T-helper 1 cell (primary cell): ENCODE measurements at places on chromosomes 6 and 20.
A peak's percentile ranks its signal among the peaks of the same experiment; 100 is the strongest.

DNA sequence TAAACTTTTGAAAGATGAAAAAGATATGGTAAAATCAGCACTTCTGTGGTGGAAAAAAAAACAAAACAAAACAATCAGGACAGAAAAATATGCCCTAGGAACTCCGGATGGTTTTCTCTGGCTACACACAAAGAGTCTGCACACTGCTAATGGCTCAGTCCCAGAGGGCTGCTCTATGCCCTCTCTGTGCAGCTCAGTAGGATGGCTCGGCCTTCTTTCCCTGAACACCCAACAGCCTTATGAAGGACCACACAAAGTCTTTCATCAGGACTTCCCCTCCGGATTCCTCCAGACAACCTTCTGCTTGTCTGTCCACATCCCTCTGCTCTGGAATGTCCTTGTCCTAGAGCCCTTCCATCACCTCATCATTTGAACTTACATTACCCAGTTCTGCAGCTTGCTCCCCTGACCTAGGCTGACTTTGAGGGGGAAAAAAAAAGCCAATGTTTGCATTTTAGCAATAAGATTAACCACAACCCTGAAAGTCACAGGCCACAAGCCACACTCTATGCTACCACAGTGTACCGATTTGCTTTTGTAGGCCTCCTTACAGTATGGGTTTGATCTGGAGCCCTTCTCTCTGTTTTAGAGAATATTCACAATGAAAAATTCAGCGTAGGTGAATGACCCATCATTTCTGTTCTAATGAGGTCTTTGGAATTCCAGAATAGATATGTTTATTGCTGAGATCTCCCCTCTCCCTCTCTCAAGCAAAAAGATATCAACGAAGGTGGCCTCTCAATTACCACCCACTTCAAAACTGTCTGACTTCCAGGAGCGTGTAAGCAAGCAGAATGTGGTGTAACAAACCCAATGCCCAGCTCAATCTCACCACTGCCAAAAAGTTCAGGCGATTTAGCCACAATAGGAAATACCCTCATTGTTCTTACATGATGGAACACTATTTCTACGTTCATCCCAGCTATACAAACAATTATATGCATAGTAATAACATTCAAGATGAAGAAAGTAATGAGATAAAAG is 164.0 kb downstream of the GMDS start:
- DNase-seq = no peak

- DNase-seq = no peak
These were observed 17.7 kb upstream of the STX16 start for GRCh38 chr20:58633161-58634053.

GRCh38 chr20:2759143-2759542 is 41.3 kb downstream of the CPXM1 start:
- DNase-seq = no peak

DNA sequence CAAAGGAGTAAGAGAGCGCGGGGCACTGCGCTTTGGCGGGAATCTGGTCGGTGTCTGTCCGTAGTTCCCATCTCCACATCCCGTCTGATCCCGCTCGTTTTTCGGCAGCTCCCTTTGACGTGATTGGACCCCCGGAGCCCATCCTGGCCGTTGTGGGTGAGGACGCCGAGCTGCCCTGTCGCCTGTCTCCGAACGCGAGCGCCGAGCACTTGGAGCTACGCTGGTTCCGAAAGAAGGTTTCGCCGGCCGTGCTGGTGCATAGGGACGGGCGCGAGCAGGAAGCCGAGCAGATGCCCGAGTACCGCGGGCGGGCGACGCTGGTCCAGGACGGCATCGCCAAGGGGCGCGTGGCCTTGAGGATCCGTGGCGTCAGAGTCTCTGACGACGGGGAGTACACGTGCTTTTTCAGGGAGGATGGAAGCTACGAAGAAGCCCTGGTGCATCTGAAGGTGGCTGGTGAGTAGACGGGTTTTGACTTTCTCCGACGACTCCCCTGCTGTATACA is 1.4 kb downstream of the BTN1A1 start:
- DNase-seq = peak; percentile 17

DNA sequence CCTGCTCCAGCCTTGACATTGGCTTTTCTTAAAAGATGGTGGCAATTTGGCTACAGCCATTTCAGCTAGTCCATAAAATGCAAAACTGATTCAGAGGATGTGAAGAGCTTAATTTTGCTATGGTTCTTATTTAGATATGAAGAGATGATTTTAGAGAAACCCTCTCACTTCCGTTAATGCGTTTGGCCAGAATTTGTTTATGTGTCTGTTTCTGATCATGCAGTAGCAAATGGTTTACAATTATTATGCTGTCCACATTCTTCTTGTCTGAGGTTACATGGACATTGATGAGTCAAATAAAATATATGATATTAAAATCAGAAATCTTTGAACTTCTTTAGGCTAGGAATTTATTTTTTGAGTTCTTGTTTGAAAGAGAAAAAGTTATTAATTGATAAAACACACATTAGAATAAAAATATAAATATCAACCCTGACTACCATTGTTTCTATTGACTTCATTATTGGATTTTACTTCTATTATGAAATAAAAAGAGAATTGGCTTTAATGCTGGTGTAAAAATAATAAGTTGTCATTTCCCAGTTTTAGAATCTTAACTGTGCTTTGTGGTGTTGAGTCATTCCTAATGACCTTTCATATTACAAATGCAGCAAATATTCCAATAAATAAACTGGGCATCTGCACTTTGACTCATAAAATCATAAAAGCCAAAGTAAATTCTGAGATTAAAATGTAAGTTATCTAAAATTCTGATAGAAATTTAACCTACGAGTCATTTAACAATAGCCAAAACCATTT is 1286.0 kb upstream of the GJE1 start:
- DNase-seq = no peak

- DNase-seq = no peak
These were observed 15.8 kb upstream of the GPR63 start for GRCh38 chr6:96853083-96853482.

DNA sequence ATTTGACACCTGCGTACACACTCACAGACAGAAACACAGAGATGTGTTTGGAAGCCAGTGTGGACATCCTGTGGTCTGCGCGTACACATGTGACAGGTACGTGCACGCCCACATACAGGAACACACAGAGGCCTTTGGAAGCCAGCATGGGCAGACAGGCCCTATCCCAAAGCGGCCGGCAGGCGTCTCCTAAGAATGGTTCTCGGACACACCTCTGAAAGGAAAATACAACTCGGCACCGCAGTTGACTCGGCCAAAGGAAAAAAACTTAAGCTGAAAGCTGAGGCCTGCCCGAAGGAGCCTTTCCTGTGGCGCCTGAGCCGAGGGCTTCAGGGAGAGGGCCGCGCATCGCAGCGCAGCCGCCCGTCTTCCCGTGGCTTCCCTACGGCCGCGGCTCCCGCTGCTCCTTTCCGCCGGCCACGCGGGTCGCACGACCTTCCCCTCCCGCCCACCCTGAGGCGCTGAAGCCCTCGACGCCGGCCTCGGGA is 1.4 kb upstream of the CEP43 start:
- DNase-seq = peak; percentile 31

DNA sequence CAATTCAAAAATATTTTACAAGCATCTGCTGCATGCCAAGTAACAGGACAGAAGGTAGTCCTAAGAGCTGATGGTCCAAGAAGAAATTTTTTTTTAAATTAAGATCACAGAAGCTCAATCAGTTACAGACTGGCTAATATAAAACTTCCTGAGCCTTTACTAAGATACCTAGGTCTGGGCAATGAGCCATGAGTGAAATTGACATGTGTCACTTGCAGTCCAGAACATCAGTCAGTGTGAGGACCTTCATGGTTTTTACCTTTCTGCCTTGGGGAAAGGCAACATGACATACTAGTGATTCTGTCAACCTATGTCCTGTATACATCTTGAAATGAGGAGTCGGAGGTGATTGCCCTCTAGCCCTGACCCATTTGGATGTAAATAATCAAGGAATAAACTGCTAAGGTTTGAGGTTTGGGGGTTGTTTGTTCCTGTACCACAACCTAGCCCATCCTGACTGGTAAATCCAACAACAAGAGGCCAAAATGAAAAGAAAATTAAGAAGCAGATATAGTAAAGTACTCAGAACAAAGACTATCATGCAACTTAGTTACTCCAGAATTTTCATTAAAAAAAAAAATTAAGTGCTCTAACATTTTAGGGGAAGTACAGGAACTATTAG is 70.0 kb downstream of the CNKSR3 start:
- DNase-seq = no peak

DNA sequence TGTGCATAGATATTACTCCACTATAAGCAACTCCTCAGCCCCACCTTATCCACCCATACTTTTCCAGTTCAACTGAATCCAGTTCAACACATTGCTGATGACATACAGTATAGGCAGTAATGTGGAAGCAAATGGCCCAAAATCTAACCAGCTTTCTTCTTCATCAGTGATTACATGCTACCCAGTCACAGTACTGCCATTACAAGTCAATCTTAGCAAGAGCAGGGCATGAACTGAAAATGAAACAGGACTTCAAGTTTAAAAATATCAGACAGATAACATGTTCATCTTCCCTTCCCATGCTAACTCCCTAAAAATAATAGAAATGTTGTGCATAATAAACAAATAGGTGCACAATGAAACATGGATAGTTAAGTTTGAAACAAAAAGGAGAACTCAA is 19.2 kb downstream of the RRAGD start:
- no peak for DNase-seq

DNA sequence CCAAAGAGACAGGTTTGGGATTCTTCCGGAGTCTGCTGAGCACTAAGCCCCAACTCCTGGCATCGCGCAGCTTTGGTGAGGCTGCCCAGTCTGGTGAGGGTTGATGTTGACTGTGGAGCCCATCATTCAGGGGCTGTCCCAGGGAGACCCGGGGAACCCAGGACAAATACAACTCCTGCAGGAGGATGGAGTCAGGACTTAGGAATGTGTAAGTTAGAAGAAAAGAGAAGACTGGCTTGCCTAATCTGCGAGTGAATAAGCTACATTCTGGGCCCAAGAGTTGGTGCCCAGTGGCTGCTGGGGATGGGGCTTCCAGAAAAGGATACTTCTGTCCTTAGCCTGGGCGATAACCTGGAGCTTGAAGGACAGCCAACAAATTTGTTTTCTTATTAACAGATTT is 47.9 kb downstream of the STK35 start:
- DNase-seq = no peak

DNA sequence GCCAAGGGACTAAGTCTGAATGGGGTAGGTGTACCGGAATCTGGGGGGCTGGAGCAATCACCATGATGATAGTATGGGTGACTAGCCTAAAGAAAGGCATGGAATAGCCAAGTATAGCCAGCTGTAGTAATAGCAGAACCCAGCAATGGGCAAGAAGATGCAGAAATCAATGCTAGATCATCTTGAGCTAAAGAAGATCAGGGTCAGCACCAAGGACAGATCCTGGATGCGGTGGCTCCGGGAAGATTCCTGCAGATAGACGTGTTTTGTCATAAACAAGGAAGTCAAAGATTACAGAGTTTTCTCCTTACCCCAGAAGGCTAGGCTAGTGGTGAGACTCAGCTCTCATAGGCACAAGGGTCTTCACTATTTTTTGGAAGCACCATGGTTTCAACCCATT is 561.6 kb upstream of the CHD6 start:
- DNase-seq = no peak

DNA sequence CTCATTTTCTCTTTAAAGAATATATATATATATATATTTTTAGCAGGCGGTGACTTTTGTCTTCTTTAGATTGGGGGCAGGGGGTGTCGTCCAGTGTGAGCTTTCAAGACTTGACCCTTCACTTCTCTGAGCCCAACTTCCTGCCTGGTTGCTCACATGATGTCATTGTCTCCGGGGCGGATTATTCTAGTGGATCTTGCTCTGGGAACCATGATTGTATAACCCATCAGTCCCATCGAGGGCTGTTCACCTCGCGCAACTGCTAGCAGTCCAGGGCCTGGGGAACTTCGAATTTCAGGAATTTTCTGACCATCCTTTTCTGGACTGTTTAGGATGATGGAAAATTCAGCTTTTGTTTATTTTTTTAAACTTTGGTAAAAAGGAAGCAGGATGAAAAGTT is 1.0 kb downstream of the IGF2R start:
- DNase-seq = no peak

DNA sequence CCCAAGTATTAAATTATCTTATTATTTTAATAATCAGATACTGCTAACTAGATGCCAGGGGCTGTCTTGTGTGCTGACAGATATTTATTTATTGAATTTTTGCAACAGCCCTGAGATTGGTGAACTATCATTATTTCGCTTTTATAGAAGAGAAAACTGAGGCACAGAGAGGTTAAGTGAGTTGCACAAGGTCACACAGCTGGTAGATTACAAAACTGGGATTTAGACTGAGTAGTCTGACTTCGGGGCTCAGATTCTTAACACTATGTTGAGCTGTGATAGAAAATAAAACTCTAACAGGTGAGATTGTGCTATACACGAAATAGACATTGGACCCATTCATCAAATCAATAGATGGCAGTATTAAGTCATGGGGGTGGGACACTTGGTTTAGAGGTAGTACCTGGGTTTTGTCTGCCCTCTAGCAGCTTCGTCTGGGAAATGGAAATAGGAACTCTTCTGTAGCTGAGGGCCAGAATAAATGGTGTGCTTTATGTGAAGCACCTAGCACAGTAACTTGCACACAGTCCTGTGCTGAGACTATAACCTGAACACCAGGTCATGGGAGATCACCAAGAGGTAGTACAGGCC is 113.4 kb downstream of the B3GAT2 start:
- no peak for DNase-seq

DNA sequence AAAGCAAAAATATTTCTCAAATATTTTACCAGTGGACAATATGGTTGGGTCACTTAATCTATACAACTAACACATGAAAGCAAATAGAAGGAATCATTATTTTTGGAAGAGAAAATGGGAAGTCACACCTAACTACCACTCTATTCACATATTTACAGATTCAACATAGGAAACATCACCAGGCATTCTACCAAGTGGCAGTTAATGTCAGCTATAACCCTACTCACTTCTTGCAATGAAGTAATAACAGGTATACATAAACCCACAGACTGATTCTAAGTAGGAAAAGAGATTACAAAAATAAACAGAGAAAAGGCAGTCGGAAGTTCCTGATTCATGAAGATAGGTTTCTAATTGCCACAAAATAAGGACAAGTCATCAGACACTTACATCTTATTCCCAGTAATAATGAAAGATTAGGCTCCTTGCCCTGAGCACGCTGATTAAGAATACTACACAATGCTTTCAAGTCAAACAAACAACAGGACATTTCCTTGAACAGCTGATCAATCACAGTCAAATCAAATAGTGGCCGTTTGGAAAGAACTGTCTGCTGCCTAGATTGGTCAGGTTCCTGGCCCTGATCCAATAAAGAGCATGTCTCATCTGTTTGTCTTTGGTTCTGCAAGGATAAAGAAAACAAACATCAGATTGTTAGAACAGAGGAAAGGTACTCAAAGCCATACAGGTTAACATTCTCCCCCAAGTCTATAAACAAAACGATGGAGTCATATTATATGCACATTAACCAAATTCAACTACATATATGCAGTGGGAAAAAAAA is 79.2 kb upstream of the PLN start:
- DNase-seq = no peak

- no peak for DNase-seq
These were observed 1159.7 kb downstream of the GRIK2 start for GRCh38 chr6:102553214-102553613.

DNA sequence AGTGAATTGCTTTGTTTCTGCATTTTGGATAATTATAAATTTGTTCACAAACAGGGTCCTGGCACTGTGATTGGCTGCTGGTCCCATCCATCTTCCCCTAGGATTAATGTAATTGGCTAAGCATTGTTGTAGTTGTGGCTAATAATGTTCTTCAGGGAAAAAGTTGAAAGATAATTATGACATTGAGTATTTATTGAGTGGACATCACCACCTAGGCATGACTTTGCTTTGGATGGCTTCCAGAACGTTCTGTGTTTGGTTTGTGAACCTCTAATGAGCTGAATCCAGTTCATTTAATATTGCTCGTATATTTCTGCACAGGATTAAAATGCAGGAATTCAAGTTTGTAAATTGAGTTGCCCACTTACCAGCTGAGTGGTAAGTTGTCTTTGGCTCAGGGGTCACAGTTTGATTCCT is 55.1 kb downstream of the ARID1B start:
- DNase-seq = no peak
